ENCODE measurements at places on chromosomes 16 and 17. TPM values are rescaled to one million over a fixed set of nuclear protein-coding genes. Genes with fewer than 3 reads are reported as not detected.

The KRT32 gene
- not detected for polyA plus RNA-seq

The NOL3 gene
- polyA plus RNA-seq: 23.3 TPM

The GRAP gene
- 1.6 TPM for polyA plus RNA-seq

The RFNG gene
- 61.4 TPM for polyA plus RNA-seq

The NEURL4 gene
- polyA plus RNA-seq: 14.8 TPM

The ODF4 gene
- polyA plus RNA-seq: not detected

The CCDC137 gene
- 14.7 TPM for polyA plus RNA-seq

The TBC1D3C gene
- polyA plus RNA-seq: 3.8 TPM

Measured in HepG2 (cell line).